CD4-positive, alpha-beta memory T cell (primary cell): ENCODE measurements at places on chromosomes 7 and 10. TPM values are rescaled to one million over a fixed set of nuclear protein-coding genes. Genes with fewer than 3 reads are reported as not detected.

BTRC gene
- 21.3 TPM for total RNA-seq

STEAP4 gene
- not detected for total RNA-seq

GIMAP2 gene
- 238 TPM for total RNA-seq

ECHDC3 gene
- total RNA-seq, result 0.49 TPM

CC2D2B gene
- total RNA-seq, result not detected

EPO gene
- not detected for total RNA-seq

DGKI gene
- total RNA-seq, result 0.11 TPM

SPDYE11 gene
- not detected for total RNA-seq

PNLIPRP1 gene
- not detected for total RNA-seq

AOAH gene
- total RNA-seq, result 4.5 TPM
